ENCODE measurements at places on chromosomes 5 and 9.

DNA sequence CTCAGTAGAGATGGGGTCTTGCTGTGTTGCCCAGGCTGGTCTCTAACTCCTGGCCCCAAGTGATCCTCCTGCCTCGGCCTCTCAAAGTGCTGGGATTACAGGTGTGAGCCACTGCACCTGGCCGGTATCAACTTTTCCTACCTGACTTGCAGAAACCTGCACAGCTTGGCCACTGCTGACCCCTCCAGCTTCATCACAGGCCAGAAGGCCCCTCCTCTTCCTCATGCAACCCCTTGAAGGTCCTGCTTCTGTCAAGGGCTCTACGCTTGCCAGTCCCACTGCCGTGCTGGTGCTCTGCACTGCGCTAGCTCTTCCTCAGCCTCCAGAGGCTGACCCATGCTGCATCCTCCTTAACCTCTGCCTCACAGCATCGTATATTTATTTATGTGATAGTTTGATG lies 32.5 kb upstream of the RNU6ATAC start:
- H3K4me1 ChIP-seq = no peaks in the 10 kb centered on the region
- no peak for DNase-seq
- no peak overlapping the region for H3K4me3 ChIP-seq
- H3K27ac ChIP-seq = no peak overlapping the region
- H3K27me3 ChIP-seq = peaks cover 7% of the 10 kb centered on the region

DNA sequence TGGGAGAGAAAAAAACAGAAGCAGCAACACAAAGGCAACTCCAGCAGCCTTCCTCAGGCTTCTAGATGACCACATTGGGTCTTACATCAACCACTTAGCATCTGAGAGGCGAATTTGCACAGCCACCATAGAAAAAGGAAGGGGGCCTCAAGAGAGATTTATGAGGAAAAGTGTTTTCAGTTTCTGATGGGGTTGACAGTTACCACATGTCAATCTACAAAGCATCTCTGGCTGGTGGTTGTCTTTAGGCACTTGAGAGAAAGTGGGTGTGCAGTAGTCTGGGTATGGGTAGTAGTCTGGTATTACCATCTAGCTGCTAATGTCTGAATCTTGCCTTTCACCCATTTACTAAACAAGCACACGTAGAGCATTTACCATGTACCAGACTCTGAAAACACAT lies 137.5 kb downstream of the BAAT start:
- H3K36me3 ChIP-seq = no peaks in the 10 kb centered on the region

GRCh38 chr5:59767681-59768151 lies 125.8 kb downstream of the PDE4D start:
- peaks cover 41% of the 10 kb centered on the region for H3K4me1 ChIP-seq
- no peak for DNase-seq
- peak overlapping the region; percentile 94 for H3K27ac ChIP-seq
- H3K36me3 ChIP-seq = 0 out of 2 replicates have a peak, but pooled peaks cover 5% of the 10 kb centered on the region

DNA sequence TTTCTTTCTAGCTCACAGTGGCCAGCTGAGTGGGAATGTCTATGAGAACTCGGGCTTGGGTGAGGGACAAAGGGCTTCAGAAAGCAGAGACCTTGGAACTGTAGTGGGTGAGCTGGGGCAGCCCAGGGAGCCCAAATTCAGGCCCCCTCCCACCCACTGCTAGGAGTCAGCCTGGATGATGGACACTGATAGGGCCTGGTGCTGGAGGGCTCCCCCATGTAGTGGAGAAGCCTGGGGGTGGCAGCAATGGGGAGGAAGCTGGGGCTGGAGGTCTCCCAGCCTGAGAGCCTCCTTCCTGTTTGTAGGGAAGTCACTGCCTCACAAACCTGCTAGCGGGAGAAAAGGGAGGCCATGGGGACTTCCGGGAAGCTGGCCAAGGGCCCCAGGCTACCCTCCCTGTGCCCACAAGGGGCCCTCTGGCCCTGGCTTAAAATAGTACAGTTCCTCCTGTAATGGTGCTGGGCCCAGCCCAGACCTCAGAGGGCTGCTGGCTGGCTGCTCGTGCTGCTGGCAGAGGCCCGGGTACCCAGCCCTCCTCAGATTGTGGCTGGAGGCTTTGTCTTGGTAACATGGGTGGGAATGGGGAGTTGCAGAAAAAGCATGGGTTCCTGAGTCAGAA lies 6.3 kb upstream of the NR5A1 start:
- no peaks in the 10 kb centered on the region for H3K27me3 ChIP-seq
- H3K4me1 ChIP-seq = no peaks in the 10 kb centered on the region
- no peak overlapping the region for H3K4me3 ChIP-seq
- H3K27ac ChIP-seq = no peak overlapping the region
- H3K36me3 ChIP-seq = no peaks in the 10 kb centered on the region

DNA sequence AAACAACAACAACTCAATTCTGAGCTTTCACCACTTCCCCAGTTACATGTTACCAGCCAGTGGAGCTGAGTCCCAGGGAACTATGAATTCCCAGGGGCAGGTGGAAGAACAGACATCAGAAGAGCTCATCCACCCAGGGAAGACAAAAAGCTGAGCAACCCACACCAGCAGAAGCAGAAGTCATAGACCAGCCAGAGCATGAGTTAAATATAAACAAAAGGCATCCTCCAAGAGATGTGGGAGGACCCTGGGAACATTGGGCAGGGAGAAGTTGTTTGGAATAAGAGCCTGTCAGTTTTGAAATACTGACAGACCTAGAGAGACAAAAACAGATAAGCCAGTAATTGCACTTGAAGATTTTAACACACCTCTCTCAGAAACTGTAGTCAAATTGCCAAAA lies 102.3 kb upstream of the LMX1B start:
- H3K27ac ChIP-seq = no peak overlapping the region
- peaks cover 7% of the 10 kb centered on the region for H3K4me1 ChIP-seq
- DNase-seq = no peak

- H3K4me1 ChIP-seq = peaks cover 18% of the 10 kb centered on the region
- no peaks in the 10 kb centered on the region for H3K36me3 ChIP-seq
- no peaks in the 10 kb centered on the region for H3K27me3 ChIP-seq
- no peak for DNase-seq
- H3K4me3 ChIP-seq = no peak overlapping the region
- peak overlapping the region; percentile 58 for H3K27ac ChIP-seq
Measured at GRCh38 chr5:68444833-68445232, 229.3 kb downstream of the PIK3R1 start.

DNA sequence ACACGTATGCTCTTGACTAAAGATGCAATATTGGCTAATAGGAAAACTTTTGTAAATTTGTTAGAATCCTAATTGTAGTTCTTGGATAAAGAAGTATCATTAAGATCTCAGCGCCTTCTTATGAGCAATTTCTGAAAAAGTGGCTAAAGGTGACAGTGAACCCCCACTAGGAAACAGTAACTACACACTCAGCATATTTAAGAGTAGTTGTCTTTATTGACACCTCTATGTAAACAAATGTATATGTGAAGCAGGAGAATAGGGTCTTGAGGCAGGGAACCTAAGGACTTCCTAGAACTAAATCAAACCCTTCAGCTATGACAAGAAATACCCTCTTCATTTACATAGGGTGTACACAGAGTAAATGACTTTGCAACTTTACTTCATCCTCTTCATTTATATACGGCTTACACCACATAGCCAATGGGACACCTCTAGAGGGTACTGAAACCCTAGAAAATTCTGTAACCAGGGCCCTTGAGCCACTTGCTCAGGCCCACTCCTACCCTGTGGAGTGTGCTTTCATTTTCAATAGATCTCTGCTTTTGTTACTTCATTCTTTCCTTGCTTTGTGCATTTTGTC lies 2.8 kb downstream of the NIPSNAP3A start:
- peaks cover 34% of the 10 kb centered on the region for H3K36me3 ChIP-seq
- H3K4me1 ChIP-seq = peaks cover 7% of the 10 kb centered on the region
- H3K4me3 ChIP-seq = no peak overlapping the region
- H3K27me3 ChIP-seq = no peaks in the 10 kb centered on the region
- no peak overlapping the region for H3K27ac ChIP-seq
- DNase-seq = no peak

DNA sequence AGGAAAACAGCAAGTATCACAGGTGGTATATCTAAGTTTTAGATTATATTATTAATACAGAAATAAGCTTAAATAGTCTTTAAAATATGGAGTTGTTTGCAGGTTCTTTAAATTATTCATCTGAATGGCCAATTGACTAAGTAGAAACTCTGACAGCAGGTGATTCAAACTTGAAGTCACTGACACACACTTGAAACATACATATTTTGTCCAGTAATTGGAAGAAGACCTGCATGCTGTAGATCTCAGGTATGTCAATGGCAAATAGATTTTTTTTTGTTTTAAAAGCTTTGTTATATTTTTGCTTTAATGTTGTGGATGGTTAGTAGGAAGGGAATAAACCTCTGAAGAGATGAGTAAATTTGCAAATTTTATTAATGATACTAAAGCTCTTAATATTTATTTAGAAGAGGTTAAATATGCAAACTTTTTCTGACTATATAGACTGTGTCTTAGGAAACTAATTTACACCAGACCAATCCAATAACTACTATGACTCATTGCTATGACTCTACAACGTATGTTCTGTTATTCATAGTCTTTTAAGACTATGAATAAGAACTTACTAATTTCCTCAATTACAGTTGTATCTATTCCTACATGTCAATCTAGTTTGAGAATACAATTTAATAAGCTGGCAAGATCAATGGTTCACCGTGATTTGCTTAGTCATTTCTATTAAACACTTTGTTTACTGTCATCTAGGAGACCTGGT lies 53.9 kb upstream of the RORB start:
- H3K36me3 ChIP-seq = no peaks in the 10 kb centered on the region
- DNase-seq = no peak
- H3K27me3 ChIP-seq = no peaks in the 10 kb centered on the region
- peaks cover 5% of the 10 kb centered on the region for H3K4me1 ChIP-seq
- H3K4me3 ChIP-seq = no peak overlapping the region

DNA sequence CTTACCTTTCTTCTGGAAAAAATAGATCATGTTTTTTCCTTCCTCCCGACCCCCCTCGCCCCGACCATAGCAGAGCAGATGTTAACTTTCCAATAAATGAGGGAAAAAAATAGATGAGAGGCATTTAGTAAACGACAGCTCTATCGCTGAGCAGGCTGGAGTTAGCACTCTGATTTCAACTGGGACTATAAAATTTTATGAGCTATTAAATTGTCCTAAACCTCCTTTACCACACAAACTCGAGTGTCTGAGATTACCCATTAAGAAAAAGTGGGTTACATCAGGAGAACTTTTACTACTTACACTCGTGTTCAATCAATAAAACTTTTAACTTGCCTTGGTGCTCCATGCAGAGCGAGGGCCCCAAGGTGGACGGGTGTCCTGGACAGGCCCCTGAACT lies 59.8 kb upstream of the RNU6ATAC start:
- H3K4me3 ChIP-seq = no peak overlapping the region
- peaks cover 4% of the 10 kb centered on the region for H3K27me3 ChIP-seq
- H3K4me1 ChIP-seq = no peaks in the 10 kb centered on the region

Measured in RWPE2 (cell line).